ENCODE measurements at places on chromosomes 7 and 10.

DNA sequence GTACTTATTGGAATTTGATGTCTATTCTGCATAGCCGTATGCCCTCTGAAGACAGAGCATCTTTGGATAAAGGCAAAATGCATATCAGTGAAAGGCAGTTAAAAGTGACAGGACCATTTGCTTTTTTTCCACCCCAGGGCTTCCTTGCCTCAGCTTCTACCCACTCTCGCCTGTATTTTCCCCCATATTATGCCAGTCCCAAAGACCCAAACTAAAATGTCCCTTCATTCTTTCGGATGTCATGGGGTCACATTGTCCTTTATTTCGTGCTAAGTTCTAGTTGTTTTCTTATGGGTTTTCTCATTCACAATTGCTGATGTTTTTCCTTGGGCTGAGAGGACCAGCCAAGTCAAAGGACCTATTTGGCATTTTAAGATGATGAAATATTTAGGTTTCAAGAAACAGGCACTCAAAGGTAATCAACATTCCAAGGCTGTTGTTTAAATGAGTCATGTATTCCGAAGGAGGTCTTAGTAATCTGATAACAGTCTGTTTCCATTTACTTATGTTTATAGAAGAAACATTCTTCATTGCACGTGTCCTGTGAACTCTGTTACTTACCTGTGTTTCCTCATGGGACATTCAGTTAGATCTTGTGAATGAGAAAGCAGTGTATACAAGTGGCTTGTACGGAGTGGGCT lies 74.1 kb downstream of the DNAH11 start:
- no peak for DNase-seq

DNA sequence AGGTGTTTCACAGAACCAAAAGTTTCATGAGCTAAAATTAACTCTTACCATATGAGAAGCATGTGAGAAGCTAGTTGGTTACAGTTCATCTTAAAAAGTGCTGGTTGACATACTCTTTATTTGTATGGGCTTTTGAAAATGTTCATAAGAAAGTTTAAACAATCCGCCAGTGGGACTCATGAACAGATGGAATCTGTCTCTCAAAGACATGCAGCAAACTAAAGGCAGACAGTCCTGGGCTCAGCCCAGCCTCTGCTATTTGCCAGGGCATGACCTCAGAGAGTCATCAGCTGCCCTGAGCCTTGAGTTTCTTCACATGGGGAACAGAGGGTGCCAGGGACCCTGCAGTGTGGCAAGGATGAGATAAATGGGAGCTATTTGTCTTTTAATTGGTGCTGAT lies 3.2 kb downstream of the PYROXD2 start:
- DNase-seq = no peak

DNA sequence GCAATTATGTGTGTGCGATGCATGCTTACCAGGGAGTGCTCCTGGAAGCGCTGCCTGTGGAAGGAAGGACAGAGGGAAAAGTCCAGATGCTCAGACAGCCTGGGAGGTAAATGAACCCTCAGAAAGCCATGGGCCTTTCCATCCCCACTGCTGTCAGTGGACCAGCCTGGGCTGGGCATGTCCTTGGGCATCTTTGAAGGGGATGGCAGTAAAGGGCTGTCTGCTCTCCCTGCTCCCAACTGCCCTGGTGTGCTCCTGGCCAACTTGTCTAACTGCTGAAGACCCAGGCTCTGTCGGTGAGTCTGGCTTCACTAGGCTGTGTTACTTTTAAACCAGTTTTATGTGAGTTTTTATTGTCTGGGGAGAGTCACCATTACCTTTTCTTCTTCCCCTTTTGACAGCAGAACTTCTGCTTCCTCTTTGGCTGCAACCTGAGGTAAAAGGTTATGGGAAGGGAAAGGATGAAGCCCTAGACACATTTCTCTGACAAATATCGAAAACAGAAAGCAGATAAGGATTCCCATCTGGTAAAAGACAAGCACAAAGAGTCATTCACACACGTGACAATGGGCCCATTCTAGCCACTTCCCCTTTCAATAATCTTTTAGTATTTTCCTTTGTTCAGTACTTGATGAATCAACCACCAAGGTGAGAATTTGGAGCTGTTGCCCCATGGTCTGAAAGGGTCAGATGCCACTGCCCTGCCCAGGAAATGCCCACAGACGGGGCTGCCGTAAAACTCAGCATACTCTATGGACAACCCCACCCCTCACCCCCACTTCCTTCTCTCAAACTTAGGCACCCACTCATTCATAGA lies 27.6 kb upstream of the PIK3AP1 start:
- no peak for DNase-seq

- peak; percentile 98 for DNase-seq
Measured at GRCh38 chr10:14588084-14588937, 186.4 kb downstream of the FAM107B start.

GRCh38 chr7:103719070-103719469 lies 270.4 kb downstream of the RELN start:
- DNase-seq = no peak

DNA sequence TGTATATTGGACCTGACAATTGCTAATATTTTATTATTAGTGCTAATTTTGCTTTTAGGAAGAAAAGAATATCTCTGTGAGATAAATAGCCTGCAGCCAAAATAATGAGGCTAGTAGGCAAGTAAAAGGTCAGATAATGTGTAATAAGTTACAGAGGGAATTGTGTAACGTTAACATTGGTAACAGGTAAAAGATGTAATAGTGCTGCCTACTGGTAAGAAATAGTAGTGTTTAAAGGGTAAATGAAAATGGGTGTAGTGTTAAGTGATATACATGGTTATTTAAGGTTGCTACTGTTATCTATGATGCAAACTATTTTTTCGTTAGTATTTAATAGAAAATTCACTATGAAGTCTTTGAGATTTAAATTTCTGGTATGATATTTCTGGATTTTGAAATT lies 9.2 kb upstream of the FOXP2 start:
- no peak for DNase-seq

GRCh38 chr7:155455776-155456737 lies 1.9 kb upstream of the EN2 start:
- no peak for DNase-seq

GRCh38 chr10:42934351-42934811 lies 142.5 kb upstream of the RET start:
- no peak for DNase-seq

DNA sequence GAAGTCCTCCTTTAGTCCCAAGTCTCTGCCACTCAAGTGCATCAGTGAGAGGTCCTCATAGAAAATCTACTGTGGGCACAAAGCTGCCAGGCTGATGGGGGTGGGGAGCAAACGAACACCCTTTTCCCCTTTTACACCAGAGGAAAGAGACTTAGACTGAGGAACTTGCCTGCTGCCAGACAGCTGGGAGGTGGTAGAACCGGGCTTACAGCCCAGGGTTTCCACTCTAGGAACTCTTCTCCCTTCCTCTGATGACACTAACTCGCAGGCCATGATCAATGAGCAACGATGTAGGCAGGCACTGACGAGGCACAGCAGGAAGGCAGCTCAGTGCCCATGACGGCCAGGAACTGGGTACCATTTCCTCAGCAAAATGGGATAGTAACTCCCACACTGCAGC lies 11.0 kb upstream of the SH2D4B start:
- no peak for DNase-seq

DNA sequence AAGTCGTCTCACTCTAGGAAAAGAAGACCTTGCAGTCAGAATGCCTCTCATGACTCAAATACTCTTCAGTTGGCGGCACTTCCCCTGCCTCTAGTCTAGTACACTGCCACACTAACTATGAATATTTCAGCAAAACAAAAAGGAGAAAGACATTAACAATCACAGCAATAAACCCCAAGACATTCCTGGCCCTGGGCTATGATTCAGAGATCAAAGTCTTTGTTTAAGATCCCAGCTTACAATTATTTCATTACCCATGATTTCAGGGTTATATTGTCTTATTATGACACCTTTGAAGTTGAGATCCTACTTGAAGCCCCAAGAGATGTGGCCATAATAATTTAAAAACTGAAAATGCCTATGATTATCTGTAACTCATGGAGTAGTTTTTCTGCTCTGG lies 597.5 kb downstream of the REEP3 start:
- no peak for DNase-seq

DNA sequence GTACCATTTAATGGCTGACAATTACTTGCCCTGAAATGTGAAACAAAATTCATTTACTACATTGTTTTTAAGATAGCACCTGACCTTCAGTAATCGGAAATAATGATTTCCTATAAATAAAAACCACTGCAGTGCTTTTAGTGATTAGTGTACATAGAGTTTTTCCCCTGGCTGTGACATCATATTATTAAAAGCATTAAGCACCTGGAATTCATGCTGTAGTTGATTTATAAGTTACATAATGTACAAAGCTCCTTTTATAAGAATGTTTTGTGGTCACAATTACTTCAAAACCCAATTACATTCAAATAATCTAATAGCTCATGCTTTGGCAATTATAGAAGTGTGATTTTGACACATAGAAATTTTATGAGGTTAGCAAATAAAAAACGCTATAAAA lies 44.3 kb upstream of the EIF4H start:
- DNase-seq = no peak

- DNase-seq = no peak
Measured at GRCh38 chr10:74445493-74445892, 294.5 kb downstream of the ADK start.

- no peak for DNase-seq
Measured at GRCh38 chr10:6047847-6048246, 14.3 kb downstream of the IL2RA start.

- peak; percentile 92 for DNase-seq
Measured at GRCh38 chr10:113788604-113789083, 37.2 kb downstream of the PLEKHS1 start.

- DNase-seq = no peak
Measured at GRCh38 chr10:16141499-16141898, 281.2 kb upstream of the MINDY3 start.

DNA sequence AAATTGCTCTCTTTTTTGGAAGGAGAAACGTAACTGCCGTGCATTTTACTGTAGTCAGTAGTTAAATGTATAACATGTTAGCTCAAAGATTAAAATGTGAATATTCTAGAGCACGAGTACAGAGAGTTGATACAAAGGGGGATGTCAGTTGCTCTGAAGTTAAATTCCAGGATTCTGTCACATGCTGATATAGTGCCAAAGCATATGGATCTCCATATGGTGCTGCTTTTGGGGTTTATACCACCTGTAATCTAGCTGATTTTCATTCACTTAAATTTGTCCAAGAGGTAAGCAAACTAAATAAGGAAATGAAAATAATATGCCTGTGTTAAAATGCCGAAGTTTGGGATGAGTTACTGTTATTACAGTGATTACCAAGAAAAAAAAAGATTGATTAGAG lies 298.6 kb downstream of the EXOC4 start:
- DNase-seq = no peak

DNA sequence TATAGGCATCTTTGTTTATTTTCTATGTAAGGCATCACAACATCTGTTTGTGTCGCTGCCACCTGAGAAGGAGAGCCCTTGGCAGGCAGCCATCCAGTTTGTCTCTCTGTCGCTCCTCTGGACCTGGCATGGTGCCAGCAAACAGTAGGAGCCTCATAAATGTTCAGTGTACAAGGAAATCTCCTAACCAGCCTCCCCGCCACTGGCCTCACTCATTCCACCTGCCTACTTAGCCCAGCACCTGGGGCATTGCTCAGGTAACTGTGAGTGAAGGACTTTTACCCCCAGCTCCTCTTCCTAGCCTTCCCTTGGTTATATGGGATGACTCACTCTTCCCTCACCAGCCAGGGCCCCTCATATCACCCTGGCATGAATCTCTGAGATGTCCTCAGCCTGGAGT lies 61.7 kb upstream of the NPTX2 start:
- no peak for DNase-seq

DNA sequence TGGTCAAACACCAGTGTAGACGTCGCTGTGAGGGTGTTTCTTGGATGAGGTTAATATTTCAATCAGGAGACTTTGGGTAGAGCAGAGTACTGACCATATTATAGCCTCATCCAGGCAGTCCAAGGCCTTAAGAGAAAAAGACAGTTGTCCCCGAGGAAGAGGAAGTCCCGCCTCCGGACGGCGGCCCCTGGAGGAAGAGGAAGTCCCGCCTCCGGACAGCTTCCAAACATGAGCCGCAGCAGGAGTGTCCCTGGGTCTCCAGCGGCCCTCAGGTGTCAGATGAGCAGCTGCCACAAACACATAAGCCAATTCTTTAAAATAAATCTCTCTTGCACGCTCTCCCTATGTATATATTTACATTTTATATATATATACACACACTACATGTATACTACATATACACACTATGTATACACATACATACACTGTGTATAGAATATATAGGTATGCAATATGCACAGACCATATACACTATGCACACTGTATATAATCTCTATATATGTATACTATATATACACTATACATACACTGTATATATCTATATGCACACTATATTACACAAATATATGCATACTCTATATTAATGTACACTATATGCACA lies 37.5 kb downstream of the PWWP2B start:
- DNase-seq = no peak

- DNase-seq = no peak
Measured at GRCh38 chr10:127151541-127151940, 44.9 kb downstream of the INSYN2A start.

DNA sequence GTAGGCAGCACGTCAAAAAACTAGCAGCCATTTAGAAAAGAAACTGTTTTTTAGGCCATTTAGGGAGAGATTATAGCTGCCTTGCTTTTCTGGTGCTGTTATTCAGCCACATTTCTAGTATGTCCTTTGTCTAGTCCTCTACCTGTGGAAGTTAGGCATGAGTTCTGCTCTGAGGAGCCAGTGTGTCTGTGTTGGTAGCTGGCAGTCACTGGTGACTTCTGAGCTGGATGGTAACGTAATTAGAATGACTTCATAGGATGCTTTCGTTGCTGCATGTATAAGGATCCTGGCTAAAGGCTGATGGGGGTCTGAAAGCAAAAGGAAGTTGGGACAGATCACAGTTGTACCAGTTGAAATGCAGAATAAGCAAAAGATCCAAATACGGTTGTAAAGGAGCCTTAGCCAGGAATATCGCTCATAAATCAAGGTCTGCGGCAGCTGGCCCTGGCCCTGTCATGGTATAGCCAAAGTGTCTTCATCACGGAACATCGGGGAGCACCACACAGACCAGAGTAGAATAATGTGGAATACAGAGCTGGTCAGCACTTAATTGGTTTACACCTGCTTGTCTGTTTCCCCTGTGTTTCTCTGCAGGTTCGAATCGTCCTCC lies 226.7 kb downstream of the EXOC4 start:
- no peak for DNase-seq

- no peak for DNase-seq
Measured at GRCh38 chr7:155103839-155104238, 33.7 kb downstream of the HTR5A start.

GRCh38 chr10:112374724-112375541 lies 1.0 kb downstream of the ACSL5 start:
- DNase-seq = no peak
